ENCODE measurements at places on chromosomes 3 and 15.

GRCh38 chr15:63038926-63039673 is 3.4 kb upstream of the TPM1 start:
- DNase-seq: no peak

GRCh38 chr3:125220183-125220582 is 7.6 kb upstream of the SLC12A8 start:
- DNase-seq: no peak

DNA sequence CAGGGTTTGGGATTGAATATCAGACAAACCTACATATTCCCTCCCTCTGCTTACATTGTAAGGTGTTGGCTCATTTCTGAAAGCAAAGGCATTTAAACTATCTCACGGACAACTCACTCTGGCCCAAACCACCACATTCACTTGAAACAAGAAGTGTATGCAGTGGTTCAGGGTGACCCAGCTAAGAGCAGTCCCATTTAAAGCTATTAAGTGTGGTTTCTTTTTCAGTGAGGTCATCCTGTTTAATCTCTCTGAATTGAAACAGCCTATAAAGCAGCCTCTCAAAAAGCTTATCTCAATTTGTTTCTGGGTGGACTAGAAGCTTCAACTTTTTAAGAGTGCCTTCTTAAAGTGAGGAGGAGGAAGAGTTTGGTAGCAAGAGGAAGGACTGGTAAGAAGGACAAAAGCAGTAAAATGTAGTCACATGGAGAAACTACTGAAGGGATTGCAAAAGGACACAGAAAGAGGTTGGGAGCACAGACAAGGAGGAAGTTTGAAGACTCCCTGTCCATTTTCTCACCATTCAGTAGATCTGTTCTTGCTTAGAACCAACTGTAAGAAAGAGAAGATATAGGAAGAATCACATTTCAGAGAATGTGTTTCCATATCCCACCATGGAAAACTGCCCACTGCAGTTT is 151.6 kb downstream of the TMCO5A start:
- DNase-seq: no peak

- no peak for DNase-seq
These were observed 1.9 kb downstream of the SPG11 start for GRCh38 chr15:44661576-44661975.

GRCh38 chr3:124383051-124383450 is 347.2 kb upstream of the UMPS start:
- no peak for DNase-seq

- DNase-seq: no peak
These were observed 196.4 kb downstream of the VGLL3 start for GRCh38 chr3:86794361-86795065.

DNA sequence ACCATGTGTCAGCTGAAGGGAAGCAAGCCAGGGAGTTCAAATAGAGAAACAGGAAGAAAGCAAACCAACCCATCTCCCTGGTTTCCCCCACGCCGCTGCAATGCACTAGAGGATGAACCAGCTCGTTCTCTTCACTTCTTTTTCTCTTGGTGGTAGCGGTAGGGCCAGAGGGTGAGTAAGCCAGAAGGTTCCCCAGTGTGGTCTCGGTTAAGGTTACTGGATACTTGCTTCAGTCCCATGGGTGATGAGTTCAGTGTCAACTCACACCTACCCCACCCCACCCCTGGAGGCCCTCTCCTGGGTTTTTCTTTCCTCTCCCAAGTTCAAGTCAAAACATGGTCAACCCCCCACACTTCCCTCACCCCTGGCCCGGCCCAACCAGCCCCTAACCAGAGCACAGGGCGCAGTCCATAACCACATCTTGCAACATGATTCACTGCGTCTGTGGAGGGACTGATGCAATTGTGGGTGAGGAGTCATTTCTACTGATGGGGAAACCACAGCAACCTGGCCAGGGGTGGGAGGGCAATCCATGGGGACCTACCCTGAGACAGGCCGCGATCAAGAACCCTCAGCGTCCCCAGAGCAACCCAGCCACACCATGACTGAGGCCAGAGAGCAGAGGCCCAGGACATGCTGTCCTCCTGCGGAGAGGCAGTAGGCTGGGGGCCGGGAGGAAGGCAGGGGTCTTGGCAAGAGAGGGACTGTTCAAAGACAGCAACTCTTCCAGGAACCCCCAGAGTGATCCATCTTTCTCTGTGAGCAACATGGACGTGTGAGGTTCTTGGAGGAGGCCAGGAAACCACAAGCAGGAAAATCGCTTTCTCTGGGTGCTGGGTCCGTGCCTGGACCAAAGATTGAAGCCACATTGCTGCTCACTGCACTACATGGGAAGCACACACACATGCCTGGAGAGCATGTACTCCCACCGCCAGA is 276.6 kb downstream of the UACA start:
- no peak for DNase-seq

- no peak for DNase-seq
These were observed 50.2 kb upstream of the THBS1 start for GRCh38 chr15:39530480-39531342.

DNA sequence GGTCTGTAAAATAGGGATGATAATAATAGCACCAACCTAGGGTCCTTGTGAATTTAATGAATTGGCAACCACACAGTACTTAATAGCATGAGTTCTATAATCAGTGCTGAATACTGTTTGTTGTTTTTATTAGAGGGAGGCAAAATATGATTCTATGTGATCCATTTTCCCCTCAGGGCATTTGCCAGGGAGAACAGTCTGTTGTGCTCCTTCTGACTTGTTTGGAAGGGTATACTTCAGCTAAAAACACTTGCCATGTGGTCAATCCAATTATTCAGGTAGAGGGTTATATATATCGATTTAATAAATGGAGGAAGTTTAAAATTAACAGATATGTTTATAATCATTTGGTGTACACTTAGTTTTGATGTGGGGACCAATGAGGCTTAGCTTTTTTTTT is 305.3 kb downstream of the CHST2 start:
- DNase-seq: no peak

- no peak for DNase-seq
These were observed 4.3 kb downstream of the CD276 start for GRCh38 chr15:73688455-73688854.

GRCh38 chr3:88678747-88679146 is 428.7 kb upstream of the EPHA3 start:
- DNase-seq: no peak

DNA sequence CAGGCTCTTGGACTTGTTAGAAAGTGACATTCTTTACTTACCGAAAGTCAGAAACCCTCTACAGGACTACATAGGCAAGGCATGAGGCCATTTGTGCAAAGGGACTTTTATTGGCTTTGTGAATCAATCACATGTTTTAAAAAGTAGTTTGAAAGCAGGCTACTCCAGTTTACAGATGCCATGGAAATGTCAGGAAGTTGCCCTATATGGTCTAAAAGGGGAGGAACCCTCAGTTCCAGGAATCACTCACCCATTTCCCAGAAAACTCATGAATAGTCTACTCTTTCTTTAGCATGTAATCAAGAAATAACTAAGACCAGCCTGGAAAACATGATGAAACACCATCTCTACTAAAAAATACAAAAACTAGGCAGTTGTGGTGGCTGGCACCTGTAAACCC is 51.0 kb upstream of the MKRN3 start:
- no peak for DNase-seq

- DNase-seq: no peak
These were observed 36.5 kb downstream of the KLF15 start for GRCh38 chr3:126320517-126321293.

DNA sequence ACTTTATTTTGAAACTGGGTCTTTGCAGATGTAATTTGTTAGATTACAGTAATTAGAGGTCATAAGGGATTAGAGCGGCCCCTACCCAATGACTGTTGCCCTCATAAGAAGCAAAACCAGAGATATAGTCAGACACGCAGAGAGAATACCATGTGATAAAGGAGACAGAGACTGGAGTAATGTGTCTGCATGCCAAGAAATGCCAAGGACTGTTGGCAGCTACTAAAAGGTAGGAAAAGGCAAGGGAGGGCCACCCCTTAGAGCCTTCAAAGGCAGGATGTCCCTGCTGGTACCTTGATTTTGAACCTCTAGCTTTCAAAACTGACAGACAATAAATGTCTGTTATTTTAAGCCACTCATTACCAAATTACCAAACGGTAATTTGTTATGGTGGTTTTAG is 548.2 kb downstream of the FHIT start:
- DNase-seq: no peak

- DNase-seq: no peak
These were observed 252.2 kb upstream of the CTDSPL start for GRCh38 chr3:37609181-37610110.
